ENCODE measurements at places on chromosomes 5 and 9. TPM values are rescaled to one million over a fixed set of nuclear protein-coding genes. Genes with fewer than 3 reads are reported as not detected.

DNA sequence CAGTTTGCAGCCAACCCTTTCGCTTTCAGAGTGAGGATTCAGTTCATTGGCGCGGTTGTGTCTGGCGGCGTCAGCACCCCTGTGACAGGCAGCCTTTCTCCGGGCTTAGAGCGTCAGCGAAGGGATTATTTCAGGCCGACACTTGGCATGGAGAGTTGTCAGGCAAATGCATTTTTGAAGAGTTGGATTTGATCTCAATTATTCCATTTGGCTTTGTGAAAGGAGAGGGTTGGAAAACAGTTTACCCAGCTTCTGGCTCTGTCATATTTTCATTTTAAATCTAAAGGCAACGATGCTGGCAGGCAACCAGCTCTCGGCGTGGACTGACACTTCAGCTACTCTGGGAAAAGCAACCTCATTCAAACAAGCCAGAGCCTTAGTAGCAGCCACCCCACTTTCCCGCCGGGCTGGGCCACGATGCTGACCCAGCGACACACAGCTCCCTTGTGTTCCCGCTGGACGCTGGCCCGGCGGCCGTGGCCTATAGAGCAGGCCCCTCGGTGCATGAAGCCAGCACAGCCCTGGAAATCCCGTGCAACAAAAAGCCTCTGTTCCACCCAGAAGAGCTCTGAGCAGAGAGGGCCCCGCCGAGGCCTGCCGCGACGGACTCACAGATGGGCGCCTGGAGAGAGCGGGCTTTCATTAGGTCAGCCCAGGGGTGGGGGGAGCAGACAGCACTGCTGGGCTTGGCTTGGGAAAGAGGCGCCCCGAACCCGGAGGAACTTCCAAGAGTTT, 28.9 kb upstream of the LPCAT1 start:
- DNase-seq, result no peak

DNA sequence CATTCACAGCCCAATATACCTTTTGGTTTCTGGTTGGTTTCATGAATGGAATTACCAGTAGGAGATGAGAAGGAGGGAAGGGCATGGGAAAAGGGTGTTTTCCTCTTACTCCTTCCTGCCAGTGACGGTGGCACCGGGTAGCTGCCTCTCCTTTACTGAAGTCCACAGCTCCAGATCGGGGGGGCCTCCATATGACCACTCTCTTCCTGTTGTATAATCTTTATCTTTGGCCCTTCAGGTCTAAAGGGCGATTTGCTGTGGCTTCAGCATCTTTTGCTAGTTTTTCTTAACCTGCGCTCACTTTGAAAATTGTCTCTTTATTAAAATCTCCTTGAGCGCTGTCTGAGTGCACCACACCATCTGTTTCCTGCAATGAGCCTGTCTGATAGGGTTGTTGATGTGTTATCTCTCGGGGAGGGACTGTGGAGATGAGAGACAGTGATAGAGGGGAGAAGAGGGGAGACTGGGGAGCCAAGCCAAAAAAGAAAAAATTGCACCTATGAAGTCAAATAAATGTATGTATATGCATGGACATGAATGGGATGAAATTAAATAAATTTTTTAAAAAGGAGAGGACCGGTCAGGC, 449.3 kb upstream of the KLF4 start:
- DNase-seq, result no peak

DNA sequence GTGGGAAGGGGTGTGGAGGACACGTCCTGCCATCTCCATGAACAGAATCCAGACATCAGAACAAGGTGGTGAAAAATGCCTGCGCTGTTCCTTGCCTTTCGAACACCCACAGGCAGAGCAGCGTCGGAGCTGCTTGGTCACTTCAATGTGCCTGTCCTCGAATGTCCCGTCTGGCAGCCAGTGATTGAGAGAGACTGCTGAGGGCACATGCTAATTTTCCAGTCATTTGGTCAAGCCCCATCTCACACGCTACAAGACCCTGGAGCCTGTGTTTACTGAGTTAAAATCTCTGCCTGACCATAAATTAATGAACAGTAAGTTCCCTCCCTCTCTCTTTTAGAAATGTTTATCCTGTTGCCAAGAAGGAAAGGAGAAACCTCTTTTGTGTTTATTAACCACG, 149.3 kb downstream of the NTRK2 start:
- DNase-seq, result no peak

DNA sequence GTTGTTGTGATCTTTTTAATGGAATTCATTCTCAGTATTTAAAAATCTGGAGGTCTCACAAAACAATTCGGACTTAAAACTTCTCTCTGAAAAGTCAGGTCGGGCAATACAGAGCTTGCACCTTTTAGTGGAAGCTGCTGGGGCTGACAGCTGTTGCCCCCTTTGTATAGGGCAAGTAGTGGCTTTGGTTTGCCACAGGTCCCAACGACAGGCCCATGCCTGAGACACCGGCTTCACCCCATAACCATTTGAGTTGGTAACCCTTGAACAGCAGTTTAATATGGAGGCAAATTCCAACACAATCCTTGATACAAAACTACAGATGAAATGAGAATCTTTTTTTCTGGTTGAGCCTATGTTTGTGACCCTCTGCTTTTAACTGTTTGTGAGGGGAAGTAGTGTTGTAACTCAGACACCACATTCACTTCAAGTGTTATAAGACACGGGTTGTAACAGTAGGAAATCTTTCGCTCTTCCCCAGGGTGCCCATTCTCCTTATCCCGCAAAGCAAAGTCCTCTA, 752 bp upstream of the GLRX start:
- DNase-seq, result no peak

DNA sequence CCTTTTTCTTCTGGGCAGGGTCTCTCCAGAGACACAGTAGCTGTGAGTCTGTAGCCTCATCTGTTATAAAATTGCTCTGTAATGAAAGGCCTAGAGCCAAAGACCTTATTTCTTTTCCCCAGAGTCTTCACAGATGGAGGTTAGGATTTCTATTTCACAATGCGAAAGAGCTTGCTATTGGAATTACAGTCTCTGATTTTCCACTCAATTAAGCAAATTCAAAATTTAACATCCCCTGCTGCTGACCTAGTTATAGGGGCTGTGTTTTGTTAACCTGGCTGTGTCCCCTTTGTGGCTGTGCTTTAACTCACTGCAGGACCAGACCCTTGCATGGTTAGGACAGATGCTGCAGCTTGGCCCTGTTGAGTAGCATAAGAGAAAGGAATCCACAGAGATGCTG, 190.3 kb upstream of the NMUR2 start:
- DNase-seq, result no peak

GRCh38 chr5:126122942-126123341, 300.3 kb upstream of the GRAMD2B start:
- DNase-seq, result no peak

DNA sequence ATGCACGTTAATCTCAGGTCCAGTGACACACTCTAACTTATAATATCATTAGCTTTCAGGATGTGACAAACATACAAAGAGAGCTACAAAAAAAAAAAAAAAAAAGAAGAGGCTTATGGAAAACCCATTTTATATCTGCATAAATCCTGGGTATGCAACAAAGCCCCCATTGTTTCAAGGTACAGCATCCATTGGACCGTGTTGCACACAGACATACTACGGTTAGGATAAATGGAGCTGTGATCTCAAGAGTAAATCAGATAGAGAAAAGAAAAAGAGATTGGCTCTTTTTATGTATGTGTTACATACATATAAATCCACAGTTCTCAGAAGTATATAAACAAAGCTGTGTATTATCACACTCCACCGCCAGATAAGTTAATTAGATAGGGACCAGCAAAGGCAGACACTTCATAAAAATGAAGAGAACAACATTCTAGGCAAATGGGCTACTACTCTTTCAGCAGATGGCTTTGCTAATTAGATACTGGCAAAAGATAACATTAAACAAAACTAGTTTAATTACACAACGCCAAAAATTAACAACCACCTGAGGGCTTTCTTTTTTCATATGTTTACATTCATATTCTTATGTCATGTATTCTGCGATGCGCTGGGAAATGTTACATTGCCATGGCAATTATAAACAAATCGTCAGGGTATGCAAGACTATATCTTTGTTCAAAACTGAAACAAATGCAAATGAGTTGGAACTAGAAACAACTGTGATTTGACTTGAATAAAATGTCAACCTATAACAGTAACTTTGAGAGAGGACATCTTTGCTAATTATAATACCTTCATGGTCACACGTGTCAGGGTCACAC, 304.2 kb downstream of the SEMA5A start:
- no peak for DNase-seq

DNA sequence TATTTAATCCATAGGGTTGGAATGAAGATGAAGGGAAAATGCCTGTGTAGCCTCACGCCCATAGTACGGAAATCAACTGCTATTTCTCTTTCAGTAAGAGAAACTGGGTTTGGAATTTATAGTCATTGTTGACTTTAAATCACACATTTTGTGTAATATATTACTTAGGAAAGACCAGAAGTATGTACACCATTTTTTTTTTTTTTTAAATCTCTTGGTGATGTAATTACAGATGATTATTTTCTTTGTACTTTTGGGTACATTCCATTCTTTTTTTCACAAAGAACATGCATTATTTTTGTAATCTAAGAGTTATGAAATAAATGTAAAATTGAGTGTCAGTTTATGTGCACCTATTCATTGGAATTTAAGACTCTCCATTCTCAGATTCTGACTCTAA, 45.7 kb downstream of the POC5 start:
- no peak for DNase-seq

The GLRA1 gene
- total RNA-seq, result not detected

The SPINK6 gene
- total RNA-seq, result not detected

Measured in activated T-helper 2 cell treated with anti-CD3 and anti-CD28 coated beads, Interferon-gamma antibody, Interleukin-2, Interleukin-4, amounts not matched to agents 10 μg/mL and 5 μg/mL and 100 μg/mL, durations not matched to agents 14 hours and 24 hours and 36 hours (primary cell).